ENCODE measurements at places on chromosomes 6 and 20. TPM values are rescaled to one million over a fixed set of nuclear protein-coding genes. Genes with fewer than 3 reads are reported as not detected.

BMP2 gene
- 6.9 TPM for polyA plus RNA-seq

CYP39A1 gene
- polyA plus RNA-seq: 2.4 TPM

SNPH gene
- 46.7 TPM for polyA plus RNA-seq

NRSN1 gene
- 25.5 TPM for polyA plus RNA-seq

SIRPB2 gene
- polyA plus RNA-seq: 1.5 TPM

NOTCH4 gene
- polyA plus RNA-seq: 31.2 TPM

TRAPPC3L gene
- 0.46 TPM for polyA plus RNA-seq

DNA sequence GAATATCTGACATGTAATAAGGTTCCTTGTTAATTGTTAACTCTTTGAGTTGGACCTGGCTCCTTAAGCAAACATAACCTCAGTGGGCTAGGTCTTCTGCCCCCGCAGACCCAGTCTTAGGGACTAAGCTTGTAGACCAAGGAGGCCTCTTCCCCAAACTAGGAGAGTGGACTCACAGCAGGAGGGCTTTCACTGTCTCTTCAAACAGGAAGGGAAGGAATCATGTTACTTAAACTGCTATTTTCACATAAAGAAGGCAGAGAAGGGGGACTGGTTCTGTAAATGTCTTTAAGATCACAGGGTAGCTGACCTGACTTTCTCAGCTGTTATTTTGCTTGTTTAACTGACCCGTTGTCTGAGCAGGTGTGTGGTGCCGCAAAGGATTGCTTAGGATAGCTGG is 34.9 kb upstream of the PRDM1 start:
- no peak overlapping the region for H3K4me3 ChIP-seq
- H3K36me3 ChIP-seq: no peaks in the 10 kb centered on the region
- no peaks in the 10 kb centered on the region for H3K27me3 ChIP-seq
- no peak overlapping the region for H3K27ac ChIP-seq

DNA sequence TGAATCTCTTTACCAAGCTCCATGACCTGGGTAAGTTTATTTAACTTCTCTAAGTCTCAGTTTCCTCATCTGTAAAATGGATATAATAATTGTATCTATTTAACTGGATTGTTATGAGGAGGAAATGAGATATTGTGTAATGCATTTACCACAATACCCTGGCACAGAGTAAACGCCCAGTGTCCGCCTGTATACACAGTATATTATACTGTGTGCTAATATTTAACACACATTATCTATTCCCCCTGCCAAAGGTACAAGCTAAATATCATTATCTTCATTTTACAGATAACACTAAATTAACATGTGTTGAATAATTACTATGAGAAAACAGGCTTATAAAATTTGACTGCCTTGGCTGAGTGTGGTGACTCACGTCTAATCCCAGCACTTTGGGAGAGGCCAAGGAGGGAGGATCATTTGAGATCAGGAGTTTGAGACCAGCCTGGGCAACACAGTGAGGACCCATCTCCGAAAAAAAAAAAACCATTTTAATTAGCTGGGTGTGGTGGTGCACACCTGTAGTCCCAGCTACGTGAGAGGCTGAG is 38.7 kb upstream of the TNFRSF21 start:
- H3K36me3 ChIP-seq: no peaks in the 10 kb centered on the region
- H3K27ac ChIP-seq: no peak overlapping the region
- H3K4me1 ChIP-seq: no peaks in the 10 kb centered on the region
- no peak overlapping the region for H3K4me3 ChIP-seq
- no peaks in the 10 kb centered on the region for H3K27me3 ChIP-seq

DNA sequence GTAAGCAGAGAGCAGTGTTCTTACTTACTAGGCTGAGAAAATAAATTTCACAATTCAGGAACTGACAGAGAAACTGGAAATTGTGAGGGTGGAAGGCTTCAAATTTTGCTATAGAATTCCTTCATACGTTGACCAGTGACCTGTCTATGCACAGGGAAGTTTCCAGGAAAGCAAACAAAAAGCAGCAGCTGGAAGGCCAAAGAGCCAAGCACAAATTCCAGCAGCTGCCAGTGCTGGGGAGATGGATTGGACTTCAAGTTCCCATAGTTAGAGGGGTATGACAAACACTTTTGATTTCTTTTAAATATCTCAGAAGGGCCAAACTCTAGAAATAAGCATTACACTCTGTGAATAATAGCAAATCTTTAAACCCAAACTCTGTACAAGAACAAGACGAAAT is 299.1 kb upstream of the KCNQ5 start:
- peak; percentile 3 for DNase-seq
- H3K36me3 ChIP-seq: no peaks in the 10 kb centered on the region

DNA sequence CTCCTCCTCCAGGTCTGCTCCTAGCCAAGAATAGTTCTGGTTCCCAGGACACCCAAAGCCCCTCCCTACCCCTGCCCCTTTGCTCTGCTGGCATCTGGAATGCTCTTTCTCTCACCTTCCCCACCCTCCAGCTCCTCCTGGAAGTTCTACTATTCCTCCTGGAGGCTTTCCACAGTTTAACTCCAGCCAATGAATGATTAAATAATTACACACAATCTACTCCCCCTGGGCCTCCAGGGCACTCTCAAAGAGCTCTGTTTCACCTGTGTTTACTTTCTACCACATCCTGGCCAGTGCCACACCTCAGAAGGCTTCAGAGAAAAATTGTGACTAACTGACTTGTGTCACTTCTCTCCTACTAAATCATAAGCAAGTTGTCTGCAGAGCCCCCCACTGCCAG is 36.2 kb downstream of the GCM1 start:
- no peaks in the 10 kb centered on the region for H3K27me3 ChIP-seq
- no peak overlapping the region for H3K4me3 ChIP-seq
- H3K36me3 ChIP-seq: no peaks in the 10 kb centered on the region
- no peak for DNase-seq

DNA sequence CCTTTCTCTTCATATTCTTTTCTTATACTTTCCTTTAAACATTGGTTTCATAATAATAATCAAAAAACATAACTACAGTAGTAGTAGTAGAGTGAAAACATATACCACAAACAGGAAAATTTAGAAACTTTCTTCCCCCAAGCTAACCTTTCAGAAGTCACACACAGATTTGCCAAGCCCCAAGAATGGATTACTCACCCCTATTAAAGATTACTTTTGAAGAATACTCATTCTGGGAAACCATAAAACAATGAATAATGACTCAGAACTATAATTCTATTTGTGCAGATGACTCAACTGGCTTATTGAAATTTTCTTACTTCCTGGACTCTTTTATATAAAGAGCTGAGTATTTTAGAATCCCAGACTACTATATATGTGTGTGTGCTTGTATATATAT is 119.4 kb upstream of the GJE1 start:
- no peaks in the 10 kb centered on the region for H3K4me1 ChIP-seq
- no peaks in the 10 kb centered on the region for H3K27me3 ChIP-seq
- no peak for DNase-seq
- H3K4me3 ChIP-seq: no peak overlapping the region
- H3K27ac ChIP-seq: no peak overlapping the region

- H3K27me3 ChIP-seq: no peaks in the 10 kb centered on the region
- H3K27ac ChIP-seq: no peak overlapping the region
- no peaks in the 10 kb centered on the region for H3K36me3 ChIP-seq
- H3K4me3 ChIP-seq: no peak overlapping the region
Measured at GRCh38 chr6:139448998-139449610, 74.7 kb upstream of the CITED2 start.

- no peaks in the 10 kb centered on the region for H3K36me3 ChIP-seq
- no peak overlapping the region for H3K4me3 ChIP-seq
- no peak overlapping the region for H3K27ac ChIP-seq
Measured at GRCh38 chr20:29300579-29301551, 1956.6 kb upstream of the DEFB115 start.

- H3K36me3 ChIP-seq: no peaks in the 10 kb centered on the region
- H3K4me1 ChIP-seq: peaks cover 5% of the 10 kb centered on the region
- no peak for DNase-seq
- H3K27ac ChIP-seq: no peak overlapping the region
Measured at GRCh38 chr6:16158943-16159557, 30.2 kb downstream of the MYLIP start.

GRCh38 chr6:148509800-148510581 is 167.4 kb downstream of the SASH1 start:
- peak overlapping the region; percentile 97 for H3K27ac ChIP-seq
- H3K4me3 ChIP-seq: peak overlapping the region; percentile 82
- H3K36me3 ChIP-seq: no peaks in the 10 kb centered on the region
- DNase-seq: no peak
- H3K4me1 ChIP-seq: peaks cover 24% of the 10 kb centered on the region
- H3K27me3 ChIP-seq: no peaks in the 10 kb centered on the region

DNA sequence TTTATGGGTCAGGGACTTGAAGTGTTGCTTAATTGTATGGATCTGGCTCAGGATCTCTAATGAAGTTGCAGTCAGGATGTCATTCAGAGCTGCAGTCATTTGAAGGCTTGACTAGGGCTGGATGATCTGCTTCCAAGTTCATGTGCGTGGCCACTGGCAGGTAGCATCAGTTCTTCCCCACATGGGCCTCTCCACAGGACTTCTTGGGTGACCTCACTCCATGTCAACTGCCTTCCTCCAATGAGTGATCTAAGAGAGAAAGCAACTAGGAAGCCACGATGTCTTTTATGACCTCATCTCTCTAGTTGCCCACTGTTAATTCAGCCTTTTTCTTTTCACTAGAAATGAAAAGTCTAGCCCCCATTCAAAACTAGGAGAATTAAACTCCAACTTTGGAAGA is 104.1 kb downstream of the COL9A1 start:
- H3K4me3 ChIP-seq: no peak overlapping the region
- H3K36me3 ChIP-seq: no peaks in the 10 kb centered on the region
- no peak overlapping the region for H3K27ac ChIP-seq
- no peaks in the 10 kb centered on the region for H3K27me3 ChIP-seq

DNA sequence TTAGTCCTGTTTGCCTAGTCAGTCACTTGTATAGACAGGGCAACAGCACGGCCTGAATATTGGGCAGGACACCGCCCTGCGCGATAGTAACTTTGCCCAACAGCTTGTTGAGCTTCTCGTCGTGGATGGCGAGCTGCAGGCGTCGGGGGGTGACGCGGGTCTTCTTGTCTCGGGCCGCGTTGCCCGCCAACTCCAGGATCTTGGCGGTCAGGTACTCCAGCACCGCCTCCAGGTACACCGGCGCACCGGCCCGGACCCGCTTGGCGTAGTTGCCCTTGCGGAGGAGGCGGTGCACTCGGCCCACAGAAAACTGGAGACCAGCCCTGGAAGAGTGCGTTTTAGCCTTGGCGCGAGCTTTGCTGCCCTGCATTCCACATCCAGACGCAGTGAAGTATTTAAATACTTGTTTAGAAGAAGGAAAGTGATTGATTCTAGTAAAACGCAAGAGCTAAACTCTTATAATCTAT is 92.8 kb upstream of the BTN3A2 start:
- peak overlapping the region; percentile 73 for H3K4me3 ChIP-seq
- DNase-seq: no peak
- no peaks in the 10 kb centered on the region for H3K36me3 ChIP-seq
- peaks cover 22% of the 10 kb centered on the region for H3K4me1 ChIP-seq

GRCh38 chr6:135114355-135115145 is 59.9 kb upstream of the HBS1L start:
- H3K36me3 ChIP-seq: no peaks in the 10 kb centered on the region
- H3K27me3 ChIP-seq: no peaks in the 10 kb centered on the region
- H3K4me3 ChIP-seq: no peak overlapping the region
- H3K4me1 ChIP-seq: no peaks in the 10 kb centered on the region
- no peak overlapping the region for H3K27ac ChIP-seq

- H3K27me3 ChIP-seq: no peaks in the 10 kb centered on the region
- no peak overlapping the region for H3K27ac ChIP-seq
- H3K4me3 ChIP-seq: peak overlapping the region; percentile 86
- H3K36me3 ChIP-seq: no peaks in the 10 kb centered on the region
- H3K4me1 ChIP-seq: peaks cover 9% of the 10 kb centered on the region
Measured at GRCh38 chr6:41896281-41896680, 1.1 kb upstream of the USP49 start.

DNA sequence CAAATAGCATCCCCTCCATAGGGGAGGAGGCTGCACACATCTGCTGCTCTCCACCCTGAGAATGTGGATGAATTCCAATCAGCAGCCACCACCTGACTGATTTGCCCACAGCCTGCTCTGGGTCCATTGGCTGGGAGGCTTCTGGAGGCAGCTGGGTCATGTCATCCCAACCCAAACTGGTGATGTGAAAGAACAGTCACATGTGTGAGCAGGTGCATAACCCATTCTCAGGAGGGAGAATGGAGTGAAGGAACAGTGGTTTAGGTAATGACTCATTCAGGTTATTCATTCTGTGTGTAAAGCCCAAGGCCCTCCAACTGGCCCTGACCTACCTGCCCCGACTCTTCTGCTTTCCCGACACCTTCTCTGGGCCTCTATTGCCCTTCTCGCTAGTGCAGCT is 90.9 kb upstream of the GCM1 start:
- H3K36me3 ChIP-seq: no peaks in the 10 kb centered on the region
- DNase-seq: no peak
- H3K27me3 ChIP-seq: no peaks in the 10 kb centered on the region

- peaks cover 92% of the 10 kb centered on the region for H3K27me3 ChIP-seq
- no peak for DNase-seq
- peaks cover 26% of the 10 kb centered on the region for H3K4me1 ChIP-seq
- H3K4me3 ChIP-seq: no peak overlapping the region
- no peak overlapping the region for H3K27ac ChIP-seq
Measured at GRCh38 chr6:30465595-30466306, 23.6 kb upstream of the HLA-E start.

DNA sequence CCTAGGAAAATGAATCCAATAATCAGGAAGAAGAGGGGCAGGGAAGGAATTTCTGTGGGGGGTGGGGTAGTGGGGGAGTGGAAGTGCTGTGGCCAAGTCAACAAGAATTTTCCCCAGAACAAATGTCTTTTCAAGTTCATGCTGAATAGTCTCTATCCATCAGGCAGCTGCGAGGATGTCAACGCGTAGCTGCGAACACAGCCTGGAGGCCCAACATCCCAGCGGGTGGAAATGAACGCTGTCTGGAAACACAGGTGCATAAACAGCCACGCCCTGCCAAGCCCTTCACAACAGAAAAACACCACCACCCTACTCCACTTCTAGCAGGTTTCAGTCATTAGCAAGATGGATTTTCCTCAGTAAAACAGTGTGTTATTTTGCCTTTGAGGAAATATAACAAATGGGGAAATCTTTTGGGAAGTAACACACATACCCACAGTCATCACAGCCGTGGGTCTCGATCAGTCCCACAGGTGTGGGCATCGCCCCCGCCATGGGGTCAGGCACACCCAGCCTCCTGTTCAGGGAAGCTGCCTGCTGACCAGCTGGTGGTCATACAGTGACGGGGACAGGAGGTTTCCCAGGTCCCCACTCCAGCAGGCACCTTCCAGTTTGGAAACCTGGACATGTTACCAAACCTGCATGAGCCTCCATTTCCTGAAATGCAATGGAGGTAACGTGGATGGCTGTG is 112.1 kb upstream of the THBS2 start:
- H3K36me3 ChIP-seq: no peaks in the 10 kb centered on the region
- no peak overlapping the region for H3K27ac ChIP-seq
- H3K27me3 ChIP-seq: no peaks in the 10 kb centered on the region

- peaks cover 26% of the 10 kb centered on the region for H3K4me1 ChIP-seq
- peak overlapping the region; percentile 91 for H3K4me3 ChIP-seq
- H3K36me3 ChIP-seq: no peaks in the 10 kb centered on the region
- no peak for DNase-seq
Measured at GRCh38 chr6:7106215-7106751, 1.5 kb upstream of the RREB1 start.

DNA sequence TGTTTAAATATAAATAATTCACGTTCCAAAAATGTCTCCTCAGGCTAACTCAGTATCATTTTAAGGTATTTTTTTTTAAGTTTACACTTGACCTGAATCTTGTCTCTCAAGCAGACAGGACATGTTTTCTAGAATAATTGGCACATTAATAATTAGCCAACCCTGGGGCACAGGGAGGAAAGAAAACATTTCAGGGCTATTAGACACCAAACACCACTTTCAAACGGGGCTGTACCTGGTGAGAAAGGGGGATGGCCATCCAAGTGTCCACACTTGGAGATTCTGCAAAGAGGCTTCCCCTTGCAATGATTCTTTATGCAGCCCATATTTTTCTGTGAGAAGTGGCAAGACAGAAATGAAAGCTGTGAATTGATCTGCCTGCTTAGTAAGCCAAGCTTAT is 560.8 kb downstream of the CD109 start:
- H3K27ac ChIP-seq: no peak overlapping the region
- H3K36me3 ChIP-seq: no peaks in the 10 kb centered on the region
- DNase-seq: no peak
- no peaks in the 10 kb centered on the region for H3K27me3 ChIP-seq
